Stimulated activated CD4-positive, alpha-beta T cell treated with anti-CD3 and anti-CD28 coated beads, Interleukin-15, amount 100 ng/mL, for 1 hour (primary cell): ENCODE measurements at places on chromosomes 5 and 9.

GRCh38 chr5:124704594-124705284 lies 41.7 kb downstream of the ZNF608 start:
- no peak for DNase-seq

- DNase-seq, result no peak
Observed at GRCh38 chr5:162657076-162657475, 589.5 kb downstream of the GABRG2 start.

- DNase-seq, result no peak
Observed at GRCh38 chr5:35477911-35478310, 139.8 kb upstream of the SPEF2 start.

DNA sequence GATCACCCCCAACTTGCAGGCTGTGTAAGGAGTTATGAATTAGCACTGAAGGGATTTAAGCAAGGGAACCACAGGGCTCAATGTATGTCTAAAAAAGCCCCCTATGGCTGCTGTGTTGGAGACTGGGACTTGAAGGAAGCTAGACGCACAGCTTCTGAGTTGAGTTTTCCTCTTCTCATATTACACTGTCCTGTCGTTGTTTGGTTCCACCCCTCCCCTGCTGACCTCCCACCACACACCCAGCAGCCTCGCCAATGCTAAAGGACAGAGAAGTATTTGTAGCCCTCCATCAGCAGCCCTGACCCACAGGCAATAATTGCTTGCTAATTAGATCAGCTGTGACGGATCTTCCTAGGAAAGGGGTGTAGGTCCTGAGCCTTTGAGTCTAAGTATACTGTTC lies 15.1 kb upstream of the CARTPT start:
- no peak for DNase-seq

DNA sequence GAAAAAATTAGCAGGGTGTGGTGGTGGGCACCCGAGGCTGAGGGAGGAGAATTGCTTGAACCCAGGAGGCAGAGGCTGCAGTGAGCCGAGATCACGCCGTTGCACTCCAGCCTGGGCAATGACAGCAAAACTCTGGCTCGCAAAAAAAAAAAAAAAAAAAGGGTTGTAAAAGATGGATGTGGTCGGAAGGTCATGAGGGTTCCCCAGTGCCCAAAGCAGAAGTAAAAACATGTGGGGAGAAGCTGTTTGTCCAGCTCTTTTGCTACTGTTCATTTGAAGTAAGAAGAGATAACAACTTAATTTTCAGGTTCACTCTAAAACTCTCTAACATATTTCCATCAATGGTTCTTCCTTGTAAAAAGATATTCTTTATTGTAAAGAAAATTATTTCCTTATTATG lies 57.1 kb upstream of the GOLPH3 start:
- no peak for DNase-seq

GRCh38 chr5:113338628-113339027 lies 96.2 kb downstream of the TSSK1B start:
- no peak for DNase-seq

GRCh38 chr5:178323961-178324360 lies 91.4 kb upstream of the PHYKPL start:
- no peak for DNase-seq

DNA sequence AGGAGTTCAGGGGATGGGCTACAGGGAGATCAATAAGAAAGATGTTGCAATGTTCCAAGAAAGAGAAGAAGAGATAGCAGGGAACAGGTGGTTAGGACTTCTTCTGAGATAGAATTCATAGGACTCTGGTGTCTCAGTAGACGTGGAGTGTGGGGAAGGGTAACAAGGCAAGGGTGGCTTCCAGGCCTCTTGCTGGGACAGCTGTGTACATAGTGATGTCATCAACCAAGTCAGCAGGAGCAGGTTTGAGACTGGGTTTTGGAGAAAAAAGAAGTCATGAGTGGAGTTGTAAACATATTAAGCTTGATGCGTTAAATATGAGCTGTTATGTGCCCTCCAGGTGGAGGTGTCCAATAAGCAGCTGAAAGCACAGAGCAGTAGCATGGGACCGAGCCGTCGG lies 211.8 kb upstream of the RASEF start:
- DNase-seq, result no peak

DNA sequence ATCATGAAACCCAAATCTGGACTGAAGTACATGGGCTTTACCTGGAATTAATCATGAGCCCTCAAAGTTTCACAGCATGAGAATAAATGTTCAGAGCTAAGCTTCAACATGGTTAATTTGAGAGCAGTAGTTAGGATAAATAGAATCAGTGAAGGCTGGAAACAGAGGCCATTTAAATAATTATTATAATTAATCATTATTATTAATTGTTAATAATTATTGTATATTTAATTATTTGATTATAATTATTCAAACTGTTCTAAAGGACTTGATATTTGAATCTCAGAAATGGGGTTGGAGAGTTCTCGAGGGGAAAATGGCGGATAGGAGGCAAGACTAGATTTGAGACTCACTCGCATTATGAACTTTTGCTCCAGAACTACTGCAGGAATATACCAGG lies 119.6 kb upstream of the ITGA1 start:
- DNase-seq, result no peak
